ENCODE measurements at places on chromosomes 5 and 9.
A peak's percentile ranks its signal among the peaks of the same experiment; 100 is the strongest.

GRCh38 chr5:102279711-102280110, 16.4 kb downstream of the SLCO4C1 start:
- DNase-seq, result no peak
- no peaks in the 10 kb centered on the region for H3K27me3 ChIP-seq
- H3K36me3 ChIP-seq, result no peaks in the 10 kb centered on the region
- H3K4me3 ChIP-seq, result no peak overlapping the region
- no peaks in the 10 kb centered on the region for H3K4me1 ChIP-seq

- H3K4me3 ChIP-seq, result no peak overlapping the region
- H3K4me1 ChIP-seq, result no peaks in the 10 kb centered on the region
- peaks cover 70% of the 10 kb centered on the region for H3K27me3 ChIP-seq
- H3K27ac ChIP-seq, result no peak overlapping the region
- no peaks in the 10 kb centered on the region for H3K36me3 ChIP-seq
- DNase-seq, result no peak
These were observed 191.0 kb downstream of the CACNA1B start for GRCh38 chr9:138068601-138069035.

DNA sequence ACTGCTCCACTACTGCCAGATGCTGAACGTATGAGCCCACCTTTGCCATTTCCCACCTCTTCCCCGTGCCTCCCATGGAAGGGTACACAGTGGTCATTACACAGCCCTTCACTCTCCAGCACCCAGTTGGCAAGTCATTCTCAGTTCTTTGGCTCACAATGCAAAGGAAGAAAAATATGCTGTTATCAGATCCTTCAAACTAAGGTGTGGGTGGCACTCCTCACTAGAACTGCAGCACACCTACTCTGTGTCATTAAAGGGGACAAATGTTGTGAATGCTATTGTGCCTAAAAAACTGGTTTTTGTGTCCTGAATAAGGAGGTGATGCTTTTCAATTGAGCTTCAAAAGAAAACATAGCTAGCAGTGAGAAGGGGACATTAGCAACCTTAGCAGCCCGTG, 183.1 kb upstream of the SNX2 start:
- no peak overlapping the region for H3K4me3 ChIP-seq
- no peaks in the 10 kb centered on the region for H3K36me3 ChIP-seq
- H3K4me1 ChIP-seq, result no peaks in the 10 kb centered on the region
- no peak for DNase-seq

DNA sequence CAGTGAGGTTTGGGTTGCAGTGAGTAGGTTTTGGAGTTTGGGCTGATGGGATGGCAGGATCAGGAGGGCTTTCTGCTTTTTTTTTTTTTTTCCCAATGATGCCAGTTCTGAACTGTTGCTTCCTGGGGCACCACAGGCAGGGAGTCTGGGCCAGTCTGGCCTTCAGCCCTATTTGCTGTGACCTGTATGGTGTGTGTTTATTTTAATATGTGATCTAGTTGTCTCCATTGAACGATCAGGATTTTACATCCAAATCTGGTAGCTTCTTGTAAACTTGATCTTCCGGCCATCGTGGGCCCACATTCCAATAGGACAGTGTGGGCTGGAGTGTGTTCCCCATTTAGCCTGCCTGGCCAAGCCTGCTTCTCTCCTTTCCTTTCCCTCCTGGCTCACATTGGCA, 25.8 kb upstream of the DAB2IP start:
- H3K36me3 ChIP-seq, result no peaks in the 10 kb centered on the region
- DNase-seq, result no peak
- no peak overlapping the region for H3K4me3 ChIP-seq
- no peaks in the 10 kb centered on the region for H3K27me3 ChIP-seq
- H3K27ac ChIP-seq, result peak overlapping the region; percentile 52

- DNase-seq, result no peak
- no peaks in the 10 kb centered on the region for H3K4me1 ChIP-seq
- no peak overlapping the region for H3K4me3 ChIP-seq
- H3K36me3 ChIP-seq, result no peaks in the 10 kb centered on the region
- H3K27me3 ChIP-seq, result no peaks in the 10 kb centered on the region
- peak overlapping the region; percentile 27 for H3K27ac ChIP-seq
These were observed 59.3 kb upstream of the GLRX start for GRCh38 chr5:95881833-95882232.

DNA sequence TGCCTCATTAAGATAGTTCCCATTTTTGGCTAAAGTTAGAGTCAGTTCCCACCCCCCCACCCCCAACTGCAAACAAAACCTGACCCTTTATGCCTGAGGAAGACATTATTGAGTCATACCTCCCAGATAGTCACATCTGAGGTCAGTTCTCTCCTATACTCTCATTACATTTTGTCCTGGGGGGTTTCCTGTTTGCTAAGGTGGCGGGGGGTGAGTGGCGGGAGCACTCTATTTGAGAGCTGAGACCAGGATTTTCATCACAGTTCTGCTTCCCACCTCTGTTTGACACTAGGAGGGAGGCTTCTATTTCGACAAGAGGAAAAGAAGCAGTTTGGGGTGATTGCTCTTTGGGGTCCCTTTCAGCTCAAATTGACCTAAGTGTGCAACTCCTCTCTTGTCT, 59.4 kb upstream of the ICE1 start:
- H3K4me1 ChIP-seq, result no peaks in the 10 kb centered on the region
- H3K27ac ChIP-seq, result no peak overlapping the region
- H3K4me3 ChIP-seq, result no peak overlapping the region
- no peak for DNase-seq
- no peaks in the 10 kb centered on the region for H3K27me3 ChIP-seq
- no peaks in the 10 kb centered on the region for H3K36me3 ChIP-seq

DNA sequence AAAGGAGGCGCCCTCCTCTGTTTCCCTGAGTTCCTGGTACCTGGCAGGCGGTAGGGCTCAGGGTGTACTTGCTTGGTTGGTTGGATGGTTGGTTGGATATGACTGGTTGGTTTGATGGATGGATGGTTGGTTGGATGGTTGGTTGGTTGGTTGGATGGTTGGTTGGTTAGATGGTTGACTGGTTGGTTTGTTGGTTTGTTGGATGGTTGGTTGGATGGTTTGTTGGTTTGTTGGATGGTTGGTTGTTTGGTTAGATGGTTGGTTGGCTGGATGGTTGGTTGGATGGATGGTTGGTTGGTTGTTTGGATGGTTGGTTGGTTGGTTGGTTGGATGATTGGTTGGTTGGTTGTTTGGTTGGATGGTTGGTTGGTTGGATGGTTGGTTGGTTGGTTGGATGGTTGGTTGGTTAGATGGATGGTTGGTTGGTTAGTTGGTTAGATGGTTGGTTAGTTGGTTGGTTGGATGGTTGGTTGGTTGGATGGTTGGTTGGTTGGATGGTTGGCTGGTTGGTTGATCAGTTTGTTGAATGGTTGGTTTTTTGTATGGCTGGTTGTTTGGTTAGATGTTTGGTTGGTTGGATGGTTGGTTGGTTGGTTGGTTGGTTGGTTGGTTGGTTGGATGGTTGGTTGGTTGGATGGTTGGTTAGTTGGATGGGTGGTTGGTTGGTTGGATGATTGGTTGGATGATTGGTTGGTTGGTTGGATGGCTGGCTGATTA, 6.5 kb upstream of the TMEM250 start:
- peaks cover 14% of the 10 kb centered on the region for H3K4me1 ChIP-seq
- H3K27me3 ChIP-seq, result peaks cover 43% of the 10 kb centered on the region
- no peak for DNase-seq
- H3K4me3 ChIP-seq, result no peak overlapping the region
- H3K36me3 ChIP-seq, result no peaks in the 10 kb centered on the region

DNA sequence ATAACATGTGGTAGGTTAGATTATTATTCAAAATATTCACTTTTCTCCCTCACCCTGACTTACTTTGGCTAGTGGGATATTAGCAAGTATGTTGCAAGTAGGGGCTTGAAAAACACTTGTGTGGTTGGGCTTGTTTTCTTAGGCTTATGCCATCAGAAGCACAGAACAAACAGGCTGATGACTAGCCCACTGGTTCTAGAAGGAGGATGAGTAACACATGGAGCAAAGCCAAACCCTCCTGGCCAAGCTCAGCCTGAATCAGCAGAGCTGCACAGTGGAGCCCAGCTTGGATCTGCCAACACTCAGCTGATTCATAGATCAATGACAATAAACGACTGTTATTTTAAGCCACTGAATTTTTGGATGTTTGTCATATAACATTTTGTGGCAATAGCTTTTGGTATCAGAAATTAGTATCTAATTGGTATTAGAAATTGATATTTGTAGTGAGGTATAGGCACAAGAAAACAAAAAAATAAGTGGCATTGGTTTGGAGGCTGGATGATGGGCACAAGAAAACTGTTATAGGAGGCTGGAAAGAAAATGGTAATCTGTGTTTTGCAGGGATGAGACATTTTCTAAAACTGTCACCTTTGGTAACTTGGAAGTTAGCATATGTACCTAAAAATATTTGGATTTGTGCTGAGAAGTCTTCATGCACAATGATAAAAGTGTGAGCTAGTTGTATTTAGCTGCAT, 46.1 kb upstream of the ZBED3 start:
- H3K36me3 ChIP-seq, result no peaks in the 10 kb centered on the region
- peak; percentile 32 for DNase-seq
- H3K27ac ChIP-seq, result no peak overlapping the region
- H3K4me3 ChIP-seq, result no peak overlapping the region
- H3K27me3 ChIP-seq, result no peaks in the 10 kb centered on the region
- peaks cover 10% of the 10 kb centered on the region for H3K4me1 ChIP-seq

DNA sequence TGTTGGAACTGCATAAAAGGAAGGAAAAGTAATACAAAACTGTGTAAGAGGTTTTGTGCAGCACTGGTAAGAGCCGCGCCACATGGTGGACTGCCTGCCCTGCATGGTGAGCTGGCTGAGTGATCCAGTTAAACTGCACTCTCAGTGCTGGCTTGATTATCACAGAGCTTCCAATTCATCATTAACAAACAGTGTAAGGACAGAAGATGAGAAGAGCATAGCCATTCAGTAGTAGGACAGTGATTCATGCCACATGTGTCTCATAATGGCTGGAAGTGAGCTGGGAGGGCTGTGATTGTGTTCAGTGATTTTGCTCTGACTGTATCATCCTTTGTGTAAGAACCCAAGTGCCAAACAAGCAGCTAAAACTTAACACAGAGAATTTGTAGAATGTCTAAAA, 14.1 kb downstream of the ASPN start:
- H3K4me1 ChIP-seq, result peaks cover 20% of the 10 kb centered on the region
- H3K27me3 ChIP-seq, result no peaks in the 10 kb centered on the region
- H3K4me3 ChIP-seq, result no peak overlapping the region
- peaks cover 9% of the 10 kb centered on the region for H3K36me3 ChIP-seq
- DNase-seq, result no peak
- H3K27ac ChIP-seq, result no peak overlapping the region

DNA sequence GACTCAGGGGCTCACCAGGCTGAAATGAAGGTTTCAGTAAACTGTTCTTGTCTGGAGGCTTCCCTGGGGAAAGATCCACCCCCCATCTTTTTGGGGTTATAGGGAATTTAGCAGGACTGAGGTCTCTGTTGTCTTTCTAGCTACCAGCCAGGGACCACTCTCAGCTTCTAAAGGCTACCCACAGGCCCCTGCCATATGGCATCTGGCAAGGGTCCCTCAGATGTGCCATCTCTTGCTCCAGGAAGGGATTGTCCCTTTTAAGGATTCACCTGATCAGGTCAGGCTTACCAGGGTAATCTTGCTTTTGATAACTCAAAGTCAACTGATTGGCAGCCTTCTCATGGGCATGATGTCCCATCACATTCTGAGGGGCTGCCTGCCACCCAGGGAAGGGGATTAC, 65.0 kb downstream of the NSUN2 start:
- no peak overlapping the region for H3K4me3 ChIP-seq
- no peaks in the 10 kb centered on the region for H3K36me3 ChIP-seq
- no peak for DNase-seq
- H3K27me3 ChIP-seq, result peaks cover 30% of the 10 kb centered on the region
- H3K4me1 ChIP-seq, result no peaks in the 10 kb centered on the region
- no peak overlapping the region for H3K27ac ChIP-seq

DNA sequence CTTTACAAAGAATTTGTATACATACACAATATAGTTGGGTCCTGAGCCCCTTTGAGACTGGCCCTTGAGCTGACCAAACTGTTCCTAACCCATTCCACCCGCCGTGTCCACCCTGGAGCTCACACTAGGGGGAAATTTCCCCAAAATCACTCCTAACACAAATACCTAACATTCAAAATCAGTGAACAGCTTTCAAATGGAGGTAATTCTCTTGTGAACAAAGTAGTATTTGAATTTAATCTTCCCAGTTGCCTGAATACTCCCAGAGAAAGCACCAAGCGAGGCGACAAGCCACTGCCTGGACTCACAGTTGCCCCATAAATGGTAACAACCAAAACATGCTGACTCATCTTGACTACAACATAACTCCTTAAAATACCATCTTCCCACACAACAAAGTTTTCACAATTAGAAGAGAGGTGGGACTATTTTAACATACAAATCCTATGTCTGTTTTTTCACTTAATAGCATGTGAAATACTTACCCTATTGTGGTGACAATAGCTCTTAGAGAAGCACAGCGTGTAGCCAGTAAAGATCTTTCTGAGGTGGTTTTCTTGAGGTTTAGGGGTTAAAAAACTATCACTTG, 31.7 kb upstream of the SCAMP1 start:
- no peaks in the 10 kb centered on the region for H3K4me1 ChIP-seq
- no peaks in the 10 kb centered on the region for H3K36me3 ChIP-seq

GRCh38 chr5:75034137-75034739, 18.1 kb downstream of the GCNT4 start:
- H3K27me3 ChIP-seq, result no peaks in the 10 kb centered on the region
- no peaks in the 10 kb centered on the region for H3K4me1 ChIP-seq
- DNase-seq, result no peak
- no peak overlapping the region for H3K27ac ChIP-seq
- no peak overlapping the region for H3K4me3 ChIP-seq
- H3K36me3 ChIP-seq, result no peaks in the 10 kb centered on the region

- H3K4me1 ChIP-seq, result peaks cover 98% of the 10 kb centered on the region
- peak overlapping the region; percentile 56 for H3K27ac ChIP-seq
- no peak overlapping the region for H3K4me3 ChIP-seq
- H3K36me3 ChIP-seq, result peaks cover 27% of the 10 kb centered on the region
- DNase-seq, result no peak
These were observed 32.4 kb downstream of the NNT start for GRCh38 chr5:43635374-43635773.

GRCh38 chr5:160926428-160926827, 74.4 kb upstream of the ATP10B start:
- H3K4me1 ChIP-seq, result no peaks in the 10 kb centered on the region
- no peaks in the 10 kb centered on the region for H3K36me3 ChIP-seq
- no peak for DNase-seq
- H3K4me3 ChIP-seq, result no peak overlapping the region
- H3K27me3 ChIP-seq, result no peaks in the 10 kb centered on the region

DNA sequence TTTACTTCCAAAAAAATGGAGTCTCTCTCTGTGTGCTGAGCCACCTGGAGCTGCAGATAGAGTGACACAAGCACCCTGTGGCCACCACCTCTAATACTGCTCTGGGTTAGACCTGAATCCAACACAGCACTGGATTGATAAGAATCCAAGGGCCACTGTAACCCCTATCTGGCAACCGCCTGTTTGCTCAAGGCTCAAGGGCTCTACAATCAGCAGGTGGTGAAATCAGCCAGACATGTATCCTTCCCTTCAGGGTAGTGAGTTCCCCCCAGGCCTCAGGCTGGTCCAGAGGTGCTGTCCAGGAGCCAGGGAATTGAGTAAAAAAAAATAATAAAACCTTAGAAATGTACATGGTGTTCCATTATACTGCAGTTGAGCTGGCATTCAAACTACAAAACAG, 509.0 kb downstream of the KIF4B start:
- H3K27me3 ChIP-seq, result no peaks in the 10 kb centered on the region
- no peaks in the 10 kb centered on the region for H3K36me3 ChIP-seq
- H3K4me1 ChIP-seq, result no peaks in the 10 kb centered on the region
- no peak overlapping the region for H3K4me3 ChIP-seq
